ENCODE measurements at places on chromosomes 4 and X.

GRCh38 chr4:38298868-38299713 is 338.9 kb downstream of the PTTG2 start:
- no peak for DNase-seq

DNA sequence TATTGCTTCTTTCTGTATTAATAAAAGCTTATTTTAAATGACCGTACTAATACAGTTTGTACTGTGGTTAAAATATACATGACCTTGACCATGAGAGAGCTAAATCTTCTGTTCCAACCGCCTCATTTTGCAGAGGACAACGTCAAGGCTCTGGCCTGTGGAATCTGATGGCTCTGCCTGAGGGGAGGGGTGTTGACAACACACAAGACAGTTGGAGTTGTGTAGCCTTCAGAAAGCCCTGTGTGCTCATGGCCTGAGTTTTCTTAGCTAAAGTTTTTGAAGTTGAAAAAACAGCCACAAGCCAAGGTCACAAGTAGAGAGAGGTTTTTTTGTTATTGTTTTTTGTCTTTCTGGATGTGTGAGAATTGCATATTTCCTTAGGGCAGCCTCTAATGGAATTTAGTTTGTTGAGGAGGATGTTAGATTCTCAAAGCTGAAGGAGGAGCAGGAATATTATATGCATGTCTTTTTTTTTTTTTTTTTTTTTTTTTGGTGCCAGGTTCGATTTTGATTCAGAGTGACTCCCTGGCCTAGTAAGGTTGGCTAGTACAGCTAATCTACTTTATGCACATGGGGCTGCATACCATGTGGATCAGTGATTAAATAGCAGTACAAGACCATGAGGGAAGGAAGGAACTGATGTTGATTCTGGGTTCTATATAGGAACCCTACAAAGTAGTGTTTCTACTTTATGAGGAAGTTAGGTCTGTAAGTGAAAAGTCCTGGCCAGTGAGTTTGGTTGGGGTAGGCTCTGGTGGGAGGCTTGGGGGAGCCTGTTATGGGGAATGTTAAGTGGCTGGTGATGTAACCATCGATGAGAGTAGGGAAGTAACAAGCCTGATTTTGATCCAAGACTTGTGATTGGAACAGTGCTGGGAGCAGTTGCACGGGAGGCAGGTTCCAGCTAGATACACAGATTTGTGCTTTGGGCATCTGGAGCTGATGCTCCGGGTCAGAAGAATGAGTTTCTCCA is 20.3 kb downstream of the SMS start:
- no peak for DNase-seq

GRCh38 chrX:101483705-101484104 is 1.6 kb upstream of the ARMCX4 start:
- DNase-seq = no peak

GRCh38 chr4:22434895-22435294 is 81.0 kb downstream of the ADGRA3 start:
- no peak for DNase-seq

DNA sequence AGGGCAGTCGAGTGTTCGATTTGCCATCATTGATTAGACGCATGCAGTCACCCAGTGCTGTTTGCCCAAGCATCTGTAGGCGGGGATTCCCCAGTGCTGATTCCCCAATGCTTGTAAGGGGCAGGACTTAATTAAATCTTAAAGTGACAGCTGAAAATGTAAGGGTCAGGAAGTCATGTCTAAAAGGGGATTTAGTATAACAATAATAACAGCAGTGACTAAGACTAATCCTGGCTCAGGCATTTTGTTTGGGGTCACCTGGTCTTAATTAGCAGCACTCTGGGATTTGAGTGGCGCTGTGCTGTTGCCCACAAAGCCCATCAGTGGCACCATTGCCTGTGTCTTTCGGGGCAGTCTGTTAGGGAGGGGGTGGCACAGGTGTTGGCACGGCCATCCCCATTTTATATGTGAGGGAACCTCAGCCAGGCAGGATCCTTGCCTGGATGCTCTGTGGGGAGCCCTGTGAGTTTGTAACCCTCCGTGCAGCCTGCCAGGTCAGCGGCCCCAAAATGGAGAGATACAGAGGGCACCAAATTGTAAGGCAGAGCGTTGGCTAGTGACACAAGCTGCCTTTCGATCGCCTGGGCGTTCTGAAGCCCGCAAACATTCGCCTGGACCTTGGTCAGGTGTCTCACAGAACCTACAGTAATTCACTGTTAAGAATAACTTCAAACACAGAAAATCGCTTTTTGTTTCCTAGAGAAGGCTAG is 146.7 kb downstream of the TBL1X start:
- DNase-seq = no peak

DNA sequence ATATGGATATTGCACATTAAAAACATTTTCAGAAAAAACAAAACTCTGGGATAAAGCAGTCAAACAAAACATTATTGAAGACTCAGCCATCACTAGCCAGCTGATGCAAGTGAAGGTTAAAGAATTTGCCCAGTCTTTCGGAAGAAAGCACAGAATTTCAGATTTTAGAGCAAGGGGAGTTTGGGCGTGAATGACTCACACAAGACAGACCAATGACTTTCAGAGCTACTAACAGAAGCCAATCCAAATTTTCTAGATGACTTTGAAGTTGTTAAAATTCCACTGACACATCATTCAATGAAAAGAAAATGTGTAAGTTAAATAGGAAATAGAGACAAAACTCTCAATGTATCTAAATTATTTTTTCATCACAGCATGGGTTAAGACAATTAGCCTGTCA is 4.0 kb downstream of the MRFAP1L1 start:
- DNase-seq = no peak
